Occipital lobe (tissue), 3 donors: ENCODE measurements at places on chromosomes 11 and 22. TPM values are rescaled to one million over a fixed set of nuclear protein-coding genes. Genes with fewer than 3 reads are reported as not detected.

GRCh38 chr11:45423036-45423435 lies 136.9 kb upstream of the SYT13 start:
- DNase-seq, result no peak

- no peak for DNase-seq
Measured at GRCh38 chr22:46076651-46077339, 73.5 kb upstream of the PPARA start.

GRCh38 chr11:69390561-69390960 lies 90.9 kb upstream of the LINC01488 start:
- no peak for DNase-seq

- no peak for DNase-seq
Measured at GRCh38 chr11:124294687-124295086, 19.1 kb downstream of the OR8D1 start.

The XPNPEP3 gene
- total RNA-seq, result 6.4 TPM

DNA sequence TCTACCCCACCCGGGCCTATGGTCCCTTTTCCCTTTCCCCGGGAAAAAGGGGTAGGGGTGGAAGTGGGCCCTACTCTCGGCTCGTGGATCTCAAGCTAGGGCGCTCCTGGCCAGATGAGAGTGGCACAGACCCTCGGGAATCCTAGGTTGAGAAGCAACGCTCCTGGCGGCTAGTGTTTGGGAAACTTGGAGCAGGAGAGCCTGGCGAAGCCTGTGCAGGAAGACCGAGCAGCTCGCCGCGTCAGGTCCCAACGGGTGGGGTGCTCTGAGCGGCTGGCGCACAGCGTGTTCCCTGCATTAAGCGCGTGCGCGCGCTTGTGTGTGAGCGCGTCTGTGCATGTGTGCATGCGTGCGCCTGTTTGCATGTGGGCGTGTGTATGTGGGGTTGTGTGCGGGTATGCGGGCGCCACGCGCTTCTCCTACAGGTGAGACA lies 7.1 kb upstream of the FLI1 start:
- DNase-seq, result no peak

The OR10A2 gene
- not detected for total RNA-seq

DNA sequence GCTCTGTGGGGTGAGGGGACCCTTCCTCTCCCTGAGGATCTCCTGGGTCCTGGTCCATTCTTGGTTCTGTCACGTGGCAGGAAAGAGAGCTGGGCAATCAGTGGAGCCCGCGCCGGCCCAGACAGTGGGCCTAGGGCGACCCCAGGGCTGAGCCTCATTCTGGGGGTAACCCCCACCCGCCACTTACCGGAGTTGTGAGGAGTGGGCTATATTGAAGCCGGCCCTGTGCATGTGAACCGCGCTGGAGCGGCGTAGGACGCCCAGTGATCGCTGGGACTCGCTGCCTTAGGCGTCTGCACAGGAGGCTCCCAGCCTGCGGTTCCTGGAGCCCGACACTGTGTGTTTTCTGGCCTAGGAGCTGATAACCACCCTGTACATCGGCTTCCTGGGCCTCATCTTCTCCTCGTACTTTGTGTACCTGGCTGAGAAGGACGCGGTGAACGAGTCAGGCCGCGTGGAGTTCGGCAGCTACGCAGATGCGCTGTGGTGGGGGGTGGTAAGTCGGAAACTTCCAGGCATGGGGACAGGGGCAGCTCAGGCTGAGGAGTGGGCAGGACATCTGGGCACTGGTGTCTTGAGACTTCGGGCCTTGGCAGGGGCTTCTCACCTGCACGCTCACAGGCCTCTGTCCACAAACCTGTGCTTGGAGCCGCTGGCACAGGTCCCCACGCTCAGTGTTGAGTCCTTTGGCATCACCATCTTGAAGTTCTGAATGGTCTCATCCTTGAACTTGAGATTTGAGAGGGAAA lies 127.1 kb downstream of the KCNQ1OT1 start:
- no peak for DNase-seq
